Lower leg skin (tissue), 4 donors: ENCODE measurements at places on chromosomes 7 and 10. TPM values are rescaled to one million over a fixed set of nuclear protein-coding genes. Genes with fewer than 3 reads are reported as not detected.

DNA sequence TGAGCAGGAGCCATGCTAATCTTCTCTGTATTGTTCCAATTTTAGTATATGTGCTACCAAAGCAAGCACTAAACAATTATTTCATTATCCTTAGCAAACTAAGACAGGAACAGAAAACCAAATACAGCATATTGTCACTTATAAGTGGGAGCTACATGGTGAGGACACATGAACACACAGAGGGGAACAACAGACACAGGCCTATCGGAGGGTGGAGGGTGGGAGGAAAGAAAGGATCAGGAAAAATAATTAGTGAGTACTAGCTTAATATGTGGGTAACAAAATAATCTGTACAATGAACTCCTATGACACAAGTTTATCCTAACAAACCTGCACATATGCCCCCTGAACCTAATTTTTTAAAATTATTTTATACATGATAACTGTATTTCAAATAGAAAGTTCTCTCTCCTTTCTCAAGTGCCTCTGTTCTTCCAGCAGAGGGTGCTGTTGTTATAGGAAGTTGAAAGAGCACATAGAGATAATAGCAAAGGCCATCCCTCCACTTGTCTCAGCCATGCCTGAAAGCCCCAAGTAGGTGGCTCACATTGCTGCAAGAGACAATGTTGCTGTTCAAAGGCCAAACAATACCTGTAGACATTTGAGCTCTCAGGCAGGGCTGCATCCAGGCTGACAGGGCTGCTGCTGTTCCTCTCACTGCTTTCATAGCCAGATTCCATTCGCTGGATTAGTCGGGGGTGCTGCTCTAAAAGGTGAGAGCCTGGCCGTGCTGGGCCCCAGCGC lies 33.4 kb upstream of the PPP3CB start:
- DNase-seq: peak; percentile 46

DNA sequence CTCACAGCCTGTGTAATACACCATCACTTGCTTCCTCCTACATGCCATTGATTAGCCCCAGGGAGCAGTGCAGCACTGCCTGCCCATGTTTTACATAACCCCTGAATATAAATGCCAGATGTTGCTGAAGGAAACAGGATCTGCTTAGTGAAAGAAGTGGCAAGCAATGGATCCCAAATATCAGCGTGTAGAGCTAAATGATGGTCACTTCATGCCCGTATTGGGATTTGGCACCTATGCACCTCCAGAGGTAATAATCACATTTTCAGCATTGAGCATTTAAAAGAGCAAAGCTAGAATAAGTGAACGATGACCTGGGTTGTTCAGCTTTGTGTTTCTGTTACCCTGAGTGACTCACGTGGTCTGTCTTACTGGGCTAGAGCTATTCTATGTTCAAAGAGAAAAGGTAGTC lies at the start of gene AKR1C4:
TSS of gene AKR1C4 (plus strand) at position 136 of the 412 bp plus-strand sequence. CDS start at position 167, 31 bp downstream.
- no peak for DNase-seq

HSPA12A gene
- total RNA-seq: 9.3 TPM

DNA sequence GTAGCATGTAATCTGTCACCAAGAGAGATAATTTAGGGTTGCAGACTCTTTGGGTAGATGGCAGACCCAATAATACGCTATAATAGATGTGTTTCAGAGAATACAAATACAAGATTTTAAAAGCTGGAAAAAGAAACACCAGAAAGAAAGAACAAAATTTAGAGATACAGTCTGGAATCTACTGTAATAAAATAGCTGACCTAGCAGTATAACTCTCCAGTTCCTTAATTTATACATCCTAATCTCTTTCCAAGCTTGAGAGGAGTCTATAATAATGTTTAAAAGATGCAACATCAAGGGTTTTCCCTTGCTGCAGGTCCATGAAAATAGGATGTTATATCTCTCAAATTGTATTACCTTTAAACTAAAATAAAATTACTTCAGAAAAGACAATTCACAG lies 27.2 kb upstream of the GPR22 start:
- DNase-seq: no peak

- no peak for DNase-seq
These were observed 114.6 kb upstream of the RET start for GRCh38 chr10:42962110-42962901.

ABCC2 gene
- 0.46 TPM for total RNA-seq

DNA sequence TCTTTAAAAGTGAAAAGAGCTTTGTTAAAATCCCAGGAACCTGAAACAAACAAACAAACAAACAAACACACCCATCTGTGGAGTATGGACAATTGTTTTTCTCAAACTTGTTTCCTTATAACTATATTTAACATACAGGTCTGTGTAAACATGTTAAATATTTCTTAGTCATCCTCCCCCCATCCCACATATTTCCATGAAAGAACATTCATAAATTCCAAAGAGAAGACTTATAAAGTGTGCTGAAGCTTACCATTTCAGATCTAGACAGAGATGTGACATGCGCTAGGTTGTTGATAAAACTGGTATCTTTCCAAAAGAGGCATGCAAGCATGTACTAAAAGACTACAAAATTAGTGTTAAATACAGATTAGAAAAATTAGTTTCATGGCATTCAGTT lies 6.5 kb downstream of the FKBP14 start:
- DNase-seq: no peak

DNA sequence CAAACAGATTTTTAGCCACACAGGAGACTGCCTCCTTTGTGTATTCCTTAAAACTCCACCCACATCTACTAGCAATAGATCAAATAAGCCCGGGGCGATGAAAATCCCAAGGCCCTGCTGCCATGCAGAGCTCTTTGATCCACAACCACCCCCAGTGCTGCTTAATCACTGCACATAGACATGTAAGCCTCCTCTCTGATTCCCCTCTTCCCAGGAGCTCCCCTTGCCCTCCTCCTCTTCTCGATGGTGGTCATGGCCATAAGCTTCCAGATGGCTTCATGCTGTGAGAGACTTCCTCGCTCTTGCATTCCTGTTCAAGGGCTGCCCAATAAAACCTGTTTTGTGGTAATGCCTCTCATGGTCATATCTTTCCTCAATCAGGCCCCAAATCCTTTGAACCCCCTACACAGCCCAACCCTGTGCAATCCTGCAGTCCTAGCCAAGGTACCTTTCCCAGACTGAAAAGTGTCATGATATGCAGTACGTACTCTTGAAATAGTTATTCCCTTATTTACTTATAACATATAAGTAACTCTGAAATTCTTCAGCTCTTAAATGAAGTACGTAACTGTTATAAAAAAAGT lies 158.5 kb downstream of the CACNA2D1 start:
- DNase-seq: no peak

DNA sequence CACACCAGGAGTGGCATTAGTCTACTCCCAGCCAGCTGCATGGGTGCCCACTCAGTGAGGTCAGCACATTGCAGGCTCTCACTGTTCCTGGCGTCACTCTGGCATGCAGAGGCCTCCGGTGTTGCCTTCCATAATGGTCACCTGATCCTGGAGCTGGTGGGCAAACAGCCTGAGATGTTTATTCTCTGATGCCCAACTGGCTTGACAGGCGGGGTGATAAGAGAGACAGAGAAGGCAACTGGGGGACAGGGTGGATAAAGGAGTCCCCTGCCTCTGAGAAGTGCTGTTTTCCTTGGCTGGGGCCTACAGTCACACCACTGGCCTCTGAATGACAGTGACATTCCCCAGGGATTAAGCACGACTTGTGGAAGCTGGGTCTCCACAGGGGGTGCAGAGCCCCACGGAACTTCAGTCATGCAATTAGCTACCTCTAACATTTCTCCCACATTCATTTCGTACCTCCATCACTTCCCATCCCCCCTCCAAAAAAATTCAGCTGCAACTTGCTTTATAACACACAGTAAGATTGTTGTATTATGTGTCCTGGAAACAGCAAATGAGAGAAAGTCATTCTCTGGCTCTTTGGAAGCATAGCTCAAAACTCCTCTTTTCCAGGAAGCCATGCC lies 7.1 kb upstream of the RBM20 start:
- no peak for DNase-seq

GRCh38 chr7:143495851-143496250 lies 18.2 kb downstream of the TAS2R41 start:
- no peak for DNase-seq

SEC31B gene
- 11.3 TPM for total RNA-seq

- DNase-seq: peak; percentile 48
These were observed 60.6 kb downstream of the WDR37 start for GRCh38 chr10:1116696-1117280.

DNA sequence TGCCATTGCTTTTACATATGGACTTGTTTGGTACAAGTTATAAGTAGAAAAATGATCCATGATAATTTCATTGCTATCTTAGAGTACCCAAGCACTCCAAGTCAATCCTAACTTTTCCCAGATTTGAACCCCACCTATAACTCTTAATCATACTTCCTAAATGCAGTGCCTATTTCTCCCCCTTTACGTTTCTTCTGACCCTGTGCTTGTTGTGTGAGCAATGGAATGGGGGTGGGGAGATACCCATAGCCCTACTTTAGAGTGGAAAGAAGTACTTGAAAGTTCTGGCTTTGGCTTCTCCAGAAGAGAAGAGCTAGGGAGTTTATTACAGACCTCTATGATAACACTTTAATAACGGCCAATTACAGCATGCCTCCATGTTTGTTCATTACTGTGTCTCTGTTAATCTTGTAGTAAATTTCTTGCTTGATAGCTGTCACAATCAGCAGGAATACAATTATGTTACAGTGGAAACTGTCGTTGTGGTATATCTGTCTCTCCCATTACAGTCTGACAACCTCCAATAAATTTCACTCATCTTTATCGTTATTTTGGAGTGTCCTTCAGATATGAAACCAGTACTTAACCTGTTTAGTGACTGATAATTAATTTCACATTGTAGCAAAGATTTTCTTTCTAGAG lies 34.0 kb downstream of the CNPY1 start:
- DNase-seq: no peak

DNA sequence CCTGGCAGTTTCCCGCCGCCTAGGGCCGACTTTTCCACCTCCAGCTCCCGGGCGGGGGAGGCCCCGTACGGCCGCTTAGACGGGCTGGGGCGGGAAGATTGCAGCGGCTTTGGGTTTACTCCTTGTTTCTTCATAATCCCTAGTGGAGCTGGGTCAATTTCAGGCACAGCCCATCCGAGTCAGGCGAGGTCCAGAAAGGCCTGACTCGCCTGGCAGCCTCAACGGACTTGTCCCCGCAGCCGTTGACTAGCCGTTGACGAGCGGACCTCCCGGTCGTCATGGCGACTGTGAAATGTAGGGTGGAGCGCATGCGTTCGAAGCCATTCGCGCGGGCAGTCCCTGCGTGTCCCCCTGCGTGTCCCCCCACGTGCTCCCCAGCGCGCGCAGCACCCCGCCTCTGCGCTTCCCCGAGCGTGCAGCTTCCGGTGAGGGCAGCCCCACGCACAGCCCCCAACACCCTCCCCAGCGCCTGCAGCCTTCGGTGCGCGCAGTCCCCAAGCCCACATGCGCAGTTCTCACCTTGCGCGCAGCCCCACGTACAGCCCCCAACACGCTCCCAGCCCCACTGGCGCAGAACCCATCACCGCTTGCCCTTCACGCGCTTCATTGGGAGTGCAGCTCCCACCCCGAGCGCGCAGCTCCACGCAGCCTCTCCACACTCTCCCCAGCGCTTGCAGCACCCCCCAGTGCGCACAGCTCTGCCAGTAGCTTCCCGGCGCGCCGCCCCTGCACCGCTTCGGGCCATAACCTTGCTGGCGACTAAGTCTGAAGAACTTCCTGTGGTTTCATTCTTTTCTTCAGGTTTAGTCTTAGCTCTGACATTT lies 67.8 kb downstream of the TBX20 start:
- no peak for DNase-seq

DNA sequence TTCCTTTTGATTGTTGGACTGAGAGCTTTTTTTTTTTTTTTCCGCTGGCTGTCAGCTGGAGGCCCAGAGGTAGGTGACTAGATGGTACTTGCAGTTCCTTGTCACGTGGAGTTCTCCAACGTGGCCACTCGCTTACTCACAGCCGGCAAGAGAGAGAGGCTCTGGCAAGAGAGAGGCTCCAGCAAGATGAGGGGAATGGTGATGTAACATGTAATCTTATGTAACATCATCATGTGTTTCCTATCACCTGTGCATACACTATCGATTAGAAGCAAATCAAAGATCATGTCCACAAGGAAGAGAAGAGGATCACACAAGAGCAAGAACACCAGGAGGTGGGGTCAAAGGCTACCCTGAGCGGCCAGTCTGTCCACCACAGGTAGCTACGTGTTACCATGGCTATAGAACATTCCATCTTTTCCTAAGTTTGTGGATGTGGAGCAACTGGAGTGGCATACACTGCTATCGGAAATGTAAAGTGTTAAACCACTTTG lies 4.0 kb upstream of the BORCS7 start:
- no peak for DNase-seq

SLC26A3 gene
- not detected for total RNA-seq

SPDYE8 gene
- total RNA-seq: not detected

CCDC71L gene
- 7.3 TPM for total RNA-seq

- DNase-seq: no peak
These were observed 273.1 kb upstream of the KCND2 start for GRCh38 chr7:119999738-120000475.

DNA sequence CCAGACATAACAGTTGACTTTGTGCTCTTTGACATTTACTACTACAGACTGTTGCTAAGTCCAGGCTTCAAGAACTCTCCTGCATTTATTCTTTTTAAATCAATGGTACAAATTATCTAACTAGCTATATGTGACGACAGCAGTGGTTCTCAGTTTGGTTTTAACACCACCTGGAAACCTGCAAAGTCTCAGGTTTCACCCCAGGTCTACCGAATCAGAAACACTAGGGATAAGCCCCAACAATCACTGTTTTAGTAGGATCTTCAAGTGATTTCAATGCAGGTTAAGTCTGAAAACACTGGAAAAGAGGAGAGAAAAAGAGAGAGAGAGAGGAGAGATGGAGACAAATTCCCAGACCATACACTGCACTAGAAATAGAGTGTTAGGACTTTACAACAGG lies 519.0 kb downstream of the PCDH15 start:
- no peak for DNase-seq

OIT3 gene
- not detected for total RNA-seq

GRCh38 chr7:106736508-106737201 lies 75.7 kb upstream of the CCDC71L start:
- DNase-seq: peak; percentile 35

DNA sequence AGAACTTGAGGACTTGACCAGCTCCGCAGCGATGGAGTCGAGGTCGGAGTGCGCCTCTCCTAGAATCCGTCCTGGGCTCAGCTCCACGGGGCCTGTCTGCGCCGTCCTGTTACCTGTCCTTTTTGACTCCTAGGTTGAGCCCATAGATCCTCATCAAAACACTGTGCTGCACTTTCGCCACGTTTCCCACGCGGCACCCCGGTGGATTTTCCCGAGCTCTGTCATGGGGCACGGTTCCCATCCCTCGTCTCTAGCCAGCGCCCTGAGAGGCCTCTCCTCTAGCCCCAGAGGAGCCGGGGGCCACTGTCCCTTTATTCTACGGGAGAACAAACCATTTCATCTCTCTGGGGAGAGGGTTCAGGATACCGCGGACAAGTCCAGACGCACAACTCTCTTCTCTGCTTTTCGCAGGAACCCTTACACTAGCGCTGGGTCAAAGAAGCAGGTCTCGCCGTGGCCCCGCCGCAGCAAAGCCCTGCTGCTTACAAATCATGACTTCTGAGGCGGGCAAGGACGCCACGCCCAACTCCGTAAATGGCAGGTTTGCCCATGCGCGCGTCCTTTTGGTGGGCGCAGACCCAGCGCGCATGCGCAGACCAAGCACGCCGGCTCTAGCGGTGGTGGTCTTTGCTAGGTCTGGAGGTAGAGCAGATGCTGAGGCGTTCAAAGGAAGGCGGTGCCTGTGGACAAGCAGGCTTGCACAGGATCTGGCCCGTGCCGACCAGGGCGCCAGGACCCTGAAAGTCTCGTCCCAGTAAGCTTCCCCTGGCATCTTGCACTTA lies 10.3 kb upstream of the ANKRD7 start:
- DNase-seq: peak; percentile 37

CLIP2 gene
- 52.3 TPM for total RNA-seq

- no peak for DNase-seq
These were observed 66.7 kb upstream of the IL6 start for GRCh38 chr7:22660293-22660692.
